NCI-H1105 (cell line): ENCODE measurements at places on chromosomes 3 and 15.
A peak's percentile ranks its signal among the peaks of the same experiment; 100 is the strongest.

- DNase-seq = peak; percentile 84
Observed at GRCh38 chr15:60633426-60633968, 154.6 kb upstream of the ICE2 start.

DNA sequence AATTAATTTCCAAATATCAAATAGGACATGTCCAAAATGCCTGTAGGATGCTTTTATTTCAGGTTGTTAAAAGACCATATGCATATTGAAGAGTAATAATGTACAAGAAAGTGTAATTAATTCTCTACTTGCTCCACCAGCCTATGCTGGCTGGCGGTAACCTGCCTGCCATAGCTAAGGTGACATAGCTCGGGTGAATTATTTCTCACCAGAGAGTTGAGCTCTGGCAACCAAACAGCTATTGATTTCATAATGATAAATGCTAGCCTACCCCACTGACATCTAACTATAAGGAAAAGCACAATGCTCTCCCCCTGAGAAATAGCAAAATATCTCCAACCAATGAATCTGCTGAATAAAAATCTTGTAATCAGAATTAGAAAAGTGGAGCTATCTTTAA is 48.9 kb downstream of the GADL1 start:
- no peak for DNase-seq

DNA sequence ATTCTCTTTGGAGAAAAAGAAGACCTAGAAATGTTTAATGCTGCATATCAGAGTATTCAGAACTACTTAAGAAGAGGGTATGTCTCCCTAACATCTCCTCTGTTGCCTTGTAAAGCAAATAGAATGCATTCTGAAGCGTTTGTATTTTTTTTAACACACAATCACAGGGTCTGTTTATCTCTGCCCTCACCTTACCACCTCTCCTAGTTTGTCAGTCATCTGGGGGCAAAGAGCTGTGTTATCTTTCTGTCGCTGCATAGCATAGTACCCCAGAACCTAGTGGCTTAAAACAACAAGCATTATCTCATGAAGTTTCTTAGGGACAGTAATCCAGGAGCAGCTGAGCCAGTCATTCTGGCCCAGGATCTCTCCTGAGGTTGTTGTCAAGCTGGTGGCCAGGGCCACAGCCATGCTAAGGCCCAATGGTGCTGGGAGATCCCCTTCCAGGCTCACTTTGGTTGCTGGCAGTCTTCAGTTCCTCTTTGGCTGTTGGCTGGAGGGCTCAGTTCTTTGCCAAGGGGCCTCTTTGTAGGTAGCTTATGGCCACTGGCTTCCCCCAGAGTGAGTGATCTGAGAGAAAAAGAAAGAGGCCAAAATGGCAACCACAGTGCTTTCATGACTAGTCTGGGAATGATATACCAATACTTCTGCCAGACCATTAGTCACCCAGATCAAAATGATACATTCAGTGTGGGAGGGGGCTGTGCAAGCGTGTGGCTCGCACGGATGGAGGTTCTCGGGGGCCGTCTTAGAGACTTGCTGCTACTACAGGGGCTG is 17.8 kb downstream of the EDEM1 start:
- DNase-seq = no peak

DNA sequence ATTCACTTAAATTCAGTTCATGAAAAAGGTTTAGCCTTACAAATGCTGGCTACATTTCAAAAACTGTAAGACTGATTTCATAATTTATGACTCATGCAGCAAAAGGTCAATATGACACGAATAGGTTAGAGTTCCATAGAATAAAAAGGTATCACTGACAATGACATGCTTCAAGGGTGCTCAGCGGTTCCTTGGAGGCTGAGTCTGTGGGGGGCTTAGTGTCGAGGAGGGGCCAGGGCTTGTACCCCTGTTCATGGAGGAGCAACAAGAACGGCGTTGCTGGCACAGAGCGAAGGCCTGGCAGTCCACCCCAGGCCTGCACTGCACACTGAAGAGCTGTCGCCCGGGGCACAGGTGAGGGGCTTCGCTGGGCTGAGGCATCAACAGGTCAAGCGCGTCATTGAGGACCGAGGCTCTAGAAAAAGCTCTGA is 174.2 kb downstream of the NR1D2 start:
- DNase-seq = no peak

DNA sequence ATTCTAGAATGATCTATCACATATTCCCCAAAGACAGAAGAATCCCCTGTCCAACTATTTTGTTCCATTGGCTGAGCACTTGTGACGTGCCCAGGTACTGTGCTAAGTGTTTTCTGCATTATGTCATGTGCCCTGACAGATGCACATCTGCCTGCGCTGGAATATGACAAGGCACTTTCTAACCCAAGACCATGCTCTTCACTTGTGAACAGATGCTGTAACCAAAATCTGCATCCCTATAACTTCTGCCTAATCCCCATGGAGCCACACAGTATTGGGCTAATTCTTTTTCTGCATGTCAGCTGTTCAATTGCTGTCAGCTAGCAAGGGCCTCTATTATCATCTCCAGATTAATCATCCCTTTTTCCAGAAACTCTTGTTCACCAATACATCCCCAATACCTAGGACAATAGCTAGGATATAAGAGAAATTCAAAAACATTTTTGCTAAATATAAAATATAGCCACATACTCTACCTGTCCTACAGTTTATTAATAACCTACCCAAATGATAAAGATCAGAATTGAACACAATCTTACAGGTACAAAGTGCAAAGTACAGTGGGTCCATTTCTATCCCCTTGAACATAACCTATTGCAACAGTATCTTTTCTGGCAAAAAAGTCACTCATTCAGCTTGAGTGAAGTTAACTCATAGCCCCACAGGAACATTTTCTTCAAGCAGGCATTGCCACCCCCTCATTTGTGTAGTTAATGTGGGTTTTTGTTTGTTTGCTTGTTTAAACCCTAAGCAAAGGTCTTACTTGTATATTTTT is 109.4 kb upstream of the LRRN1 start:
- no peak for DNase-seq

GRCh38 chr15:101667881-101668280 is 15.7 kb upstream of the TM2D3 start:
- no peak for DNase-seq

GRCh38 chr3:51389423-51390183 is 1.5 kb upstream of the RBM15B start:
- peak; percentile 35 for DNase-seq

GRCh38 chr15:67820122-67820991 is 5.0 kb upstream of the SKOR1 start:
- no peak for DNase-seq

DNA sequence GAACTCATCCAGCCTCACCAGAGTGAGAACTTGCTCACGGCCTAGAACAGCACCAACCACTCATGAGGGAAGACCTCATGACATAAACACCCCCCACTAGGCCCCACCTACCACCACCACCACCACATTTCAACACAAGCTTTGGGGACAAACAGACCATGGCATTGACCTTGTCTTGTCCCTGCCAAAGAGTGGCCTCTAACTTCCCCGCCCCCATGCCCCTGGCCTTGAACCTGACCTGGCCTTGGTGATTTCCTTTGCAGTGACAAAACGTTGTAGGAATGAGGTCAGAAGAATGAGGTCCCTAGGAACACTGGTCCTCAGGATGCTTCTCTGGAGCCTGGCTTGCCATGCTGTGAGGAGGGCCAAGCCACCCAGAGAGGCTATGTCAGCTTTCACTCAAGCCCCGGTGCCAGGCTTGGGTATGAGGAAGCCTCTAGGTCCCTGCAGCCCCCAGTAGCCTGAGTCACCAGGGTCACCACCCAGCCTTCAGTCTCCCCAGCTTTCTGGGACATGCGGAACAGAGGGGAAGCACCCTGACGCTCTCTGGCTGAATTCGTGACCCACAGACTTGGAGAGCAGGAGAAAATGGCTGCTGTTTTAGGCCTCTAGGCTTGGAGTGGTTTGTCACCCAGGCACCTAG is 57.9 kb downstream of the TPRA1 start:
- DNase-seq = no peak

DNA sequence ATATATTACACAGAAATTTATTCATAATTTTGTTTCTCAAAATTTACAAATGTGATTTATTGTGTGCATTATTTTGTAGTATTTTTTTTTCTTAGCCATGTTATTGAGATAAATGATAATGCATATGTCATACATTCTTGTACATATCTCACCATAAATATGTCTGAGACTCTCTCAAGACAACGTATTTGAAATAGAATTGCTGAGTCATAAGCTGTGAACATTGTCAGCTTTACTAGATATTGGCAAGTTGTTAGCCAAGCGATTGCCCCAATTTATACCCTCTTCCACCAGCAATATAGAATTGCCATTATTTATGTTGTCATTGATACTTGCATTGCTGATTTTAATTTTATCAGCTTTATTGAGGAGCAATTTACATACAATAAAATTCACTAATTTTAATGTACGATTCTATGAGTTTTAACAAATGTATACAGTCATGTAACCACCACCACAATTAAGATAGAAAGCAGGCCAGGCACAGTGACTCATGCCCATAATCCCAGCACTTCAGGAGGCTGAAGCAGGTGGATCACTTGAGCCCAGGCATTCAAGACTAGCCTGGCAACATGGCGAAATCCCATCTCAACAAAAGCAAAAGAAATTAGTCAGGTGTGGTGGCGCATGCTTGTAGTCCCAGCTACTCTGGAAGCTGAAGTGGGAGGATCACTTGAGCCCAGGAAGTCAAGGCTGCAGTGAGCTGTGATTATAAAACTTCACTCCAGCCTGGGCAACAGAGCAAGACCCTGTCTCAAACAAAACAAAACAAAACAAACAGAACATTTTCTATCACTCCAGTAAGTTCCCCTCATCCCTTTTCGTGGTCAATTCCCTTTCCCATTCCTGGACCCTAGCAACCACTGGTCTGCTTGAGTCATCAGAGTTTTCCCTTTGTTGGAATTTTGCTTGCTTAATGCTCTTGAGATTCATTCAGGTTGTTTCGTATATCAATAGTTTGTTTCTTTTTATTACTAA is 373.1 kb downstream of the MFSD1 start:
- DNase-seq = no peak
